ENCODE measurements at places on chromosomes 7 and 10.

- no peak for DNase-seq
Measured at GRCh38 chr10:45219416-45219815, 96.0 kb downstream of the OR13A1 start.

DNA sequence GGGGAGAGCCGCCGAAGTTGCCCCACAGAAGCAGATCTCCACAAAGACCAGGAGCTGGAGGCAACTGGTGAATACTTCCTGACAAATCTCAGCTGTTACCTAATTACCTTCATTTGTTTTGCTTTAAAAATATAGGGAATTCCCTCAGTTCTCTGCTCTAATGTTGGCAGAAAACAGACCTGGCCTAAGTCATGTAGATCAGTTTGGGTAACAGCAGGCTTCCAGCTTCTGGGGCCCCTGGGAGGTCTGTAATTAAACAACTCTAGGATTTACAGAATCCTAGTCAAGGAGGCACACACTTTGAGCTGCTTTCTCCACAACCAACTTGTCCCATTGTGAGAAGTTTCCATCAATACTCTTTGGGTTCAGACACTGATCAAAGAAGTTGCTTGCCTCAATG is 123.4 kb downstream of the HTR7 start:
- no peak for DNase-seq

DNA sequence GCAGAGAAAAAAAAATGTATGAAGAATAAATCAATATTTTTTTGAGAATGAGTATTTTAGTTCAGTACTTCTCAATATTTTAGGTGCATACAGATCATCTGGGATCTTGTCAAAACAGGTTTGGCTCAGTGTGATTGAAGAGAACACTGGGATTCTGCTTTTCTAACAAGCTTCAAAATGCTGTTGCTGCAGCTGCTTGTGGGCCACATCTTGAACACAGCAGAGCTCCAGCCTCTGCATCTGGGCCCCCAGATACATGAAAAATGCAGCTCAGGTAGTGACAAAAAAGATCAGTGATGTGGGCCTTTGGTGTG is 1177.1 kb upstream of the C7orf33 start:
- no peak for DNase-seq

- no peak for DNase-seq
Measured at GRCh38 chr10:34169131-34169530, 646.0 kb downstream of the PARD3 start.

- DNase-seq, result no peak
Measured at GRCh38 chr7:80637911-80638765, at the start of gene CD36. CD36 (plus strand) TSS chr7:80638642; CDS start chr7:80646741, 8,099 bp downstream.
